Thyroid gland (tissue), 4 donors: ENCODE measurements at places on chromosomes 3 and 15. TPM values are rescaled to one million over a fixed set of nuclear protein-coding genes. Genes with fewer than 3 reads are reported as not detected.

Gene ATG3
- total RNA-seq = 78.7 TPM

Gene DPPA2
- total RNA-seq = not detected

Gene ECE2
- total RNA-seq = not detected

Gene UROC1
- not detected for total RNA-seq

Gene SNX22
- total RNA-seq = 132 TPM

DNA sequence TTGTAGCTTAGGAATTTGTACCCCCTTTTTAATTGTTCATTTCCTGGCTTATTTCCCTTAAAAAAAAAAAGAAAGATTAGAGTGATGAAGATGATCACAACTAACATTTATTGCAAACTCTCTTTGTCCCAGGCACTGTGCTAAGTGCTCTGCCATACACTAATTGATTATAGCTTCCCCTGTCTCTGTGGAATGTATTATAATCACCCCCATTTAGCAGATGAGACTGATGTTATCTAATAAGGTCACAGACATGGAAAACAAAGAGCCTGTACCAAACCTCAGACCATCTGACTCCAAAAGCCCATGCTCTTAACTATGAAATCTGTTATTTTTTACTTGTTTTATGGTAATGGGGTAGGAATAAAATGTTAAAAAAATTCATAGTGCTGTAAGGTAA, 53.1 kb downstream of the TRAK1 start:
- no peak for DNase-seq

- DNase-seq = no peak
Observed at GRCh38 chr3:188834349-188834748, 337.4 kb upstream of the TPRG1 start.

GRCh38 chr3:12670365-12671119, 6.6 kb upstream of the RAF1 start:
- no peak for DNase-seq

DNA sequence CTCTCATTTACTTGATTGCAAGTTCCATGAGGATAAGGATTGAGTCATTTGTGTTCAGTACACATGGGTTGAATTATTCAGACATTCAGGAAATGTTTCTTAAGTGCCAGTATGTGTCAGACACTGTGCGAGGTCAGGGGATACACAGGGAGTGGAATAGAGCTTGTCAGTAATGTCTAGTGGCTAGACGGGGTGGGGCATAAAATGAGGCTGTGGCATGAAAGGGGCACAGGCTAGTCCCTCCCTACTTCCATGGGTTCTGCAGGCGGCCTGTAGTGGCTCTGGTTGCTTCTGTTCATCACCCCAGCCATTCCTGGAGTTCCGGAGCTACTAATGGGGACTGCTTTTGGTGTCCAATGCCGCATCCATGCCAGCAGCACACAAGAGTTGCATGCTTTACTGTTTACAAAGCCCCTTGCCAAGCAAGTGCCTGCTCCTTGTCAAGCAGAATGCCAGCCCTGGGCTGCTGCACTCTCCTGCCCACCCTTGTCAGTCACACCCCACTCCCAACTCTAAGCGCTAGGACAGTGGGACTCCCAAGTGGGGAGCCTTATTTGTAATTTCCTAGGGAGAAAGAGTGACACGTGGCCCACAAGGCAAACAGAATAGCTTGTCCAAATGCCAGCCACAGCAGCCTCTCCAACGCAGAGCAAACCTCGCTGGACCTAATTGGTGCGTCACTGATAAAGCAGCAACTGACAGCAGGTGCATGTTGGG, 70.8 kb downstream of the RAB11A start:
- DNase-seq = no peak

DNA sequence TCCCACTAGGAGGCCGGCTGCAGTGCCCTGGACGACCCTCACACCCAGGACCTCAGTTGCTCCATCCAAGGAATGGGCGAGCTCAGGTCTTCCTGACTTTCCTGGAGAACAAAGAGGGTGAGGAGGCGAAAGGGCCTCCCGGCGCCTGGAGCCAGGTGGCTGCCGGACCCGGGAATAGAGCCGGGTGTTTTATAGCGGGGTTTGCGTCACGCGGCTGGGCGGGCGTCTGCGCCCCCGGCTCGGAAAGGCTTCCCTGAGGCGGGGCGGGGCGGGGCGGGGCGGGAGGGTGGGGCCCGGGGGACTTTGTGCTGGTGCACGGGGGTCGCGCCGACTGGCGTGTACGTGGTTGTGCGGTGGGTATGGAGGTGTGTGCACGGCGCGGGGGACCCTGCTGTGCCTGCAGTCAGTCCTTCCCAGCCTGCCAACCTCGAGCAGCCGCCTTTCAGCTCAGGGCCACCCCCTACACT, 4.6 kb upstream of the PRKCD start:
- peak; percentile 60 for DNase-seq

DNA sequence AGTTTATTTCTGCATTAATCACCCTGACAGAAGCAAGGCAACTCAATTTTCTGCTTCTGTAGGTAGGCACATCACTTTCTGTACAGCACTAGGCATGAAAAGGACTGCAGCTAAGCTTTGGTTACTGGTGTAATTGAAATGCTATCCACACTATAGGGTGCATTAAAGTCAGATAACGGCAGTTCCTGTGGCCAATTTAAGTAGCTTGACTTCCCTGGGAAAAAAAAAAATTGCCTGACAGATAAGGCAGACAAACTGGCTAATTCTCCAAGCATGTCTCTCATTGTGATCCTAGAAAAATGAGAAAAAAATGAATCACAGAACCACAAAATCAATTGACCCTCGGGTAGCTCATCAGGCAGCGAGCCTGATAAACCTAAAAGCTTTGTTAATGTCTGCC, 151.4 kb downstream of the MEIS2 start:
- DNase-seq = no peak

DNA sequence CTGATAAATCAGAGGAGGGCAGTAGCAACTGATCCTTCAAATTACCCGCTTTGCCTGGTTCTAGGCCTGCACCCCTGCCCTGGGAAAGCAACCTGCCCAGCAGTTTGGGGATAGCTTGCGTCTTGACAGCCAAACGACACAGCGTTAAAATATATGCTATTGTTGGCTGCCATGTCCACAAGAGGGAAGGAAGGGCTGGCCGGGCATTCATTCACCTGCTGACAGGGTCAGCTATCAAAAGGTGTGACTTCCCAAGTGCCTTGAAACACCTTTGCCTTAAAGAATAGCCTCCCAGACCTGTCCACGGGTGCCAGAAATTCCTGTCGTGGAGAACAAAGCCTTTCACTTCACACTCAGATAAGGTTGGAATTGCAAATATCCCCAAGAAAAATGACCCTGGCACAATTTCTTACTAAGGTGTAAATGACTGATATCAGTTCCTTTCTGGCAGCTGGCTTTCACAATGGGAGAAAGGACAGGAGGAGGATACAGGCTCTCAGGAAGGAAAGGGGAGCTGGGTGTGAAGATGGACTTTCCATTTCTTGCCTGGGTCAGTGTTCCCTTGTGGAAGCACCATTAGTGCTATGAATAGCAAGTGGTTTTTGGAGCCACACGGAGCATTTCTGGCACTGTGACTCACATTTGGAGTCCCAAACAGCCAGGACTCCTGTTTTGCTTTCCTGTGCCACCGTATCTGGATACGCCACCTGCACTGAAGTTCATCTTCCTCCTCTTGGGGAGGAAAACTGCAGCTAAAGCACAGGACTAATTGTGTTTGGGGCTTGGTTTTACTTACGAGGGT, 19.2 kb downstream of the ALDH1A3 start:
- DNase-seq = no peak

GRCh38 chr3:188631291-188632010, 477.5 kb downstream of the LPP start:
- no peak for DNase-seq

- DNase-seq = no peak
Observed at GRCh38 chr15:78369161-78369560, 29.0 kb downstream of the CRABP1 start.
